Upper lobe of left lung (tissue), 6 donors: ENCODE measurements at places on chromosomes 3 and 15. TPM values are rescaled to one million over a fixed set of nuclear protein-coding genes. Genes with fewer than 3 reads are reported as not detected.

- peak overlapping the region; percentile 4 for H3K27ac ChIP-seq
- no peaks in the 10 kb centered on the region for H3K36me3 ChIP-seq
- H3K4me3 ChIP-seq = no peak overlapping the region
- H3K27me3 ChIP-seq = no peaks in the 10 kb centered on the region
- peaks cover 8% of the 10 kb centered on the region for H3K4me1 ChIP-seq
Measured at GRCh38 chr3:177212278-177212610, 15.0 kb upstream of the TBL1XR1 start.

DNA sequence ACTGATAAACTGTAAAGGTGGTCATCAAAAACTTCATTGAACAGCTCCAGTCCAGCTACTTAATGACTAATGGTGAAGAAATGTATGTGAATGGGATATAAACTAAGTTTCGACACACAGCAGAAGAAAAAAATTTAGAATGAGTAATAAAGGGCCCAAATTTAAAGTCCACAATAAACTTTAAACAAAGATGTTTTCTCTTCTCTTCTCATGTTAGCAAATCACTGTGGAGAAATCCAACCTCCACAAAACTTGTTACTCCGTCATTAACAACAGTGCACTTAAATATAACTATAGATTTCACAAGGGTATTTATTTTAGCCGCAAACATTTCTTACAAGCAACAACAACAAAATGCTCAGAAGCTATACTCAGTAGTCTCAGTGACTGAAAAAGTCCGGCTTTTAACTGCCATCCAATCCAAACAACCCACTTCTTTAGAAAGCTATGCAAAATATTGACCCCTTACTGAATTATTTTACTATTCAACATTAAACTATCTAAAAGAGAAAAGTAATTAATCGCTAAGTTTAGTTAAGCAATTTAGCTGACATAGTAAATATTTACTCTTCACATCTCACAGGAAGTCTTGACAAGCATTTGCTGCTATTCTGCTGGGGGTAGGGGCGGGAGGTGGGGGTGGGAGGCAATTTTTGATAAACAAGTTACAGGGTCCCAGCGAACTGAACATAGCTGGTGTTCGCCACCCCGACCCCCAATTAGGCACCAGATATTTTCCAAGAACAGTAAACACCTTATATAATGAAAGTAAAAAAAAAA lies 2.4 kb downstream of the IGF2BP2 start:
- H3K27me3 ChIP-seq = no peaks in the 10 kb centered on the region
- no peak for DNase-seq

DNA sequence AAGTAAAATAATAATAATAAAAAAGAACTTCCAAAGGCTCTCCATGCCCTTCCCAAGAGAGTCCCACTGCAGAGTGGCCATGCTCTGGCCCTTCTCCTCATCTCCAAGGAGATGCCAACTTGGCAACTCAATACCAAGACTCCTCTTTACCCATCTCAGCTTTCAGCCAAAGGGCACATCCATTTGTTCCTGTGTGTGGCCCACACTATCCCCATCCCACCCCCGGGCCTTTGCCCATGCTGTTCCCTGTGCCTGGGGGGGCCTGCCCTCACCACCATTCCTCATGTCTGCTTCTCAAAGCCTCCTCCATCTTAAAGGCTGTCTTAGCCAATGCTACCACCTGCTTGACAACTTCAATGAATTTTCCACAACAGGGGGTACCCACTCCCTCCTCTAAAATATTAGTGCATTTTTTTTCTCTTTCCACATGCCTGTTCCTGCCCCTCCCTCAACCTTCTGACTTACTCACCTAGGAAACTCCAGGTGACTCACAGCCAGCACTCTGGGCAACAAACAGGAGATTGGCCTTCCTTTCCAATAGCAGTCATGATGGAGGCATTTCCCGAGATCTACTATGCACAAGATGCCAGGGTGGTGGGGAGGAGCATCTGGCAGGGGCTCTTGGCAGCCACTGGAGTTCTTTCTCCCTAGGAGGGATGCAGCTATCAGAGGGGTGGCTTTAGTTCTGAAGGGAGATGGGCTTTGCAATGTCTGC lies 109.4 kb upstream of the SMAD3 start:
- H3K27ac ChIP-seq = no peak overlapping the region
- no peak for DNase-seq
- peaks cover 7% of the 10 kb centered on the region for H3K4me1 ChIP-seq
- no peak overlapping the region for H3K4me3 ChIP-seq
- H3K27me3 ChIP-seq = no peaks in the 10 kb centered on the region

DNA sequence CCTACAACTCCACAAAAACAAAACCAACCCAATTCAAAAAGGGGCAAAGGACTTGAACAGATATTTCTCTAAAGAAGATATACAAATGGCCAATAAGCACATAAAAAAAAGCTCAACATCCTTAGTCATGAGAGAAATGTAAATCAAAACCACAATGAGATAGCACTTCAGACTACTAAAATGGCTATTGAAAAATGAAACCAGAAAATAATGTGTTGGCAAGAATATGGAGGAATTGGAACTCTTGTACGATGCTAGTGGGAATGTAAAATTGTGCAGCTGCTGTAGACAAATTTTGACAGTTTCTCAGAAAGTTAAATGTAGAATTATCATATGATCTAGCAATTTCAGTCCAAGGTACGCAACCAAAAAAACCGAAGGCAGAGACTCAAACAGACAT lies 29.0 kb downstream of the KY start:
- H3K36me3 ChIP-seq = no peaks in the 10 kb centered on the region
- no peak for DNase-seq
- H3K27ac ChIP-seq = no peak overlapping the region
- H3K4me1 ChIP-seq = no peaks in the 10 kb centered on the region
- no peak overlapping the region for H3K4me3 ChIP-seq

DNA sequence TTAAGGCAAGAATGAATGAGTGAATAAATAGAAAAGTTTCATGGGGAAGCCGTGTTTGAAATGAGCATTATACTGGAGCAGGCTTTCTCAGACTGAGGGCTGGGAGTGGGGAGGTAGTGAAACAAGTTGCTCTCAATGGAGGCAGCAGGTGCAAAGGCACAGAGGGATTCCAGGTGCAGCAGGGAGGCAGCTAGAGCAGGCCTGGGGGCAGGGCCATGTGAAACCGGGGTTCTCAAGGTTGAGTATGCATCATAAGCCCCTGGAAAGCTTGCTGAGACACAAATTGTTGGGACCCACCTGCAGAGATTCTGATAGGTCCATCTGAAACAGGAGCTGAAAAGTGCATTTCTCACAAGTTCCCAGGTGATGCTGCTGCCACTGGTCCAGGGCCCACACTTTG lies 45.3 kb downstream of the BFSP2 start:
- H3K4me1 ChIP-seq = peaks cover 6% of the 10 kb centered on the region
- no peak overlapping the region for H3K27ac ChIP-seq
- no peak overlapping the region for H3K4me3 ChIP-seq
- no peaks in the 10 kb centered on the region for H3K27me3 ChIP-seq

DNA sequence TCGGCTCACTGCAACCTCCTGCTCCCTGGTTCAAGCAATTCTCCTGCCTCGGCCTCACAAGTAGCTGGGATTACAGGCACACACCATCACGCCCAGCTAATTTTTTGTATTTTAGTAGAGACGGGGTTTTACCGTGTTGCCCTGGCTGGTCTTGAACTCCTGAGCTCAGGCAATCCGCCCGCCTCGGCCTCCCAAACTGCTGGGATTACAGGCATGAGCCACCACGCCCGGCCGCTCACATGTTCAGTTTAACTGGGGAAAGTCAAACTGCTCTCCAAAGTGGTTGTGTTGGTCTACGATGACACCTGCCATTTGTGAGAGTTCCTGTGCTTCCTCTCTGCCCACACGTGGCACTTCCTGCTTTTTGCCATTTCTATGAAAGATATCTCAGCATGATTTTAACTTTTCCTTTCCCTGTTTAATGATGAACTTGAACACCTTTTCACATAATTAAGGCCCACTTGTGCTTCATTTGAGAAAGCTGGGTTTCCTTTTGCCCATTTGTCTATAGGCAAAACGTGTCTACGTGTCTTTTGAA lies 877 bp upstream of the GP5 start:
- H3K4me1 ChIP-seq = peaks cover 17% of the 10 kb centered on the region
- DNase-seq = peak; percentile 41
- H3K4me3 ChIP-seq = no peak overlapping the region

GRCh38 chr15:34039790-34040113 lies 748 bp upstream of the AVEN start:
- H3K4me1 ChIP-seq = peaks cover 12% of the 10 kb centered on the region
- no peaks in the 10 kb centered on the region for H3K27me3 ChIP-seq
- peak overlapping the region; percentile 87 for H3K27ac ChIP-seq
- H3K4me3 ChIP-seq = no peak overlapping the region
- no peak for DNase-seq

DNA sequence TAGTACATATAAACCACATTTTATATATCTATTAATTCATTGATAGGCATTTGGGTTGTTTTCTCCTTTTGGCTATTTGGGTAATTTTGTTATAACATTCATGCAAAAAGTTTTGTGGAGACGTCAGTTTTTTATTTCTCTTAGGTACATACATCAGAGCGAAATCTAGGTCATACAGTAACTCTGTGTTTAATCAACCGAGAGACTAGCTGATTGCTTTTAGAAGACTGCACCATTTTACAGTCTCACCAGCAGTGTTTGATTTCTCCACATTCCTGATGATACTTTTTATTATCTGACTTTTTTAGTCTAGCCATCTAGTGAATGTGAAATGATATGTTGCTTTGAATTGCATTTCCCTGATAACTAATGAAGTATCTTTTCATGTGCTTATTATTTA lies 1019.3 kb downstream of the NSUN3 start:
- no peak overlapping the region for H3K27ac ChIP-seq
- H3K4me3 ChIP-seq = no peak overlapping the region
- no peaks in the 10 kb centered on the region for H3K27me3 ChIP-seq
- H3K4me1 ChIP-seq = no peaks in the 10 kb centered on the region
- no peaks in the 10 kb centered on the region for H3K36me3 ChIP-seq

GRCh38 chr15:31214158-31214863 lies 112.3 kb upstream of the KLF13 start:
- no peak overlapping the region for H3K4me3 ChIP-seq
- no peak for DNase-seq
- no peaks in the 10 kb centered on the region for H3K36me3 ChIP-seq
- H3K27me3 ChIP-seq = no peaks in the 10 kb centered on the region
- H3K4me1 ChIP-seq = peaks cover 26% of the 10 kb centered on the region

DNA sequence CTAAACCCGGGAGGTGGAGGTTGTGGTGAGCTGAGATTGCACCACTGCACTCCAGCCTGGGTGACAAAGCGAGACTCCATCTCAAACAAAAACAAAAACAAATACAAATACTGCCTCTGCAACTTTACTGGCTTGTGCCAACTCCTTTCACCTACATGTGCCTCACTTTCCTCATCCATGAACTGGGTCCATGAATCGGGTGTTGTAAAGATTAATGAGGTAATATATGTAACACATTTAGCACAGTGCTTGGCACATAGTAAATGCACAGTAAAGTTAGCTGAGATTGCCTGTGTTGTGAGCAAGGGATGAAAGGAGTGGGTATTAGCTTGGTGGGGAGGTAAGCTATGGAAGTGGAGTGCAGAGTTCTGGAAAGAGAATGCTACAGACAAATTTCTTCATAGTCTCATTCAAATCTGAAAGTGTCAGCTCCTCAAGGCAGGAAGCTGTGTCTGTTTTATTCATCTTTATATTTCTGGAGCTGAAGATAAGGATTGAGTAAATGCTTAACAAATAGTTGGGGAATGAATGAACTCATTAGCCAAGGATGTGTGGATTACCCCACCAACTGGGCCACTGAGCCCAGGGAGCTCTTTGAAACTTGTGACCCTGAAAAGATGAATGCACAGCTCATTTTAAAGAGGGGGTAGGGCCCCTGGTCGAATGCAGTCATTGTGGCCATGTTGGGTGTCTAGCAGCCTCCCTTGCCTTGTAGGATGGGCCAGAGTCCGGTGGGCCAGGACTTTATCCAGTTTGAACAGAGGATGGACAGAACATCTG lies 7.7 kb upstream of the CDCP1 start:
- no peaks in the 10 kb centered on the region for H3K4me1 ChIP-seq
- no peaks in the 10 kb centered on the region for H3K27me3 ChIP-seq
- DNase-seq = no peak

GRCh38 chr3:13218541-13218908 lies 145.3 kb upstream of the IQSEC1 start:
- no peak overlapping the region for H3K4me3 ChIP-seq
- H3K27ac ChIP-seq = no peak overlapping the region
- no peaks in the 10 kb centered on the region for H3K4me1 ChIP-seq
- no peak for DNase-seq
- no peaks in the 10 kb centered on the region for H3K27me3 ChIP-seq
- no peaks in the 10 kb centered on the region for H3K36me3 ChIP-seq

Gene HCN4
- 0.22 TPM for total RNA-seq

- DNase-seq = no peak
- H3K4me1 ChIP-seq = no peaks in the 10 kb centered on the region
- no peak overlapping the region for H3K27ac ChIP-seq
- H3K4me3 ChIP-seq = no peak overlapping the region
Measured at GRCh38 chr15:46960581-46960980, 756.7 kb upstream of the SEMA6D start.

Gene ILDR1
- 7.2 TPM for total RNA-seq

DNA sequence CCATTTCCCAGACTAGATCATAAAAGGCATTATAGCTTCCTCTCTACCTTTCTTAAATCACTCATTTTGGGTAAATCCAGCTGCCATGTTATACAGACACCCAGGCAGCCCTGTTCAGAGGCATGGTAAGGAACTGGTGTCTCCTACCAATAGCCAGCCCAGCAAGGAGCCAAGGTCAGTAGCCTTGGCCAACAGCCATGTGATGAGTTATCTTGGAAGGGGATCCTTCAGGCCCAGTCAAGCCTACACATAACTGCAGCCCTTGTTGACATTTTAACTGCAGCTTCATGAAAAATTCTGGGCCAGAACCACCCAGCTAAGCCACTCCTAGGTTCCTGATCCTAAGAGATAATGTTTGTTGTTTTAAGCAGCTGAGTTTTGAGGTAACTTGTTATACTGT lies 29.0 kb upstream of the ZMAT3 start:
- H3K27me3 ChIP-seq = no peaks in the 10 kb centered on the region
- no peak overlapping the region for H3K27ac ChIP-seq
- no peaks in the 10 kb centered on the region for H3K4me1 ChIP-seq
- no peaks in the 10 kb centered on the region for H3K36me3 ChIP-seq
- H3K4me3 ChIP-seq = no peak overlapping the region

Gene SV2B
- 0.46 TPM for total RNA-seq

Gene TMEM266
- 1.2 TPM for total RNA-seq

DNA sequence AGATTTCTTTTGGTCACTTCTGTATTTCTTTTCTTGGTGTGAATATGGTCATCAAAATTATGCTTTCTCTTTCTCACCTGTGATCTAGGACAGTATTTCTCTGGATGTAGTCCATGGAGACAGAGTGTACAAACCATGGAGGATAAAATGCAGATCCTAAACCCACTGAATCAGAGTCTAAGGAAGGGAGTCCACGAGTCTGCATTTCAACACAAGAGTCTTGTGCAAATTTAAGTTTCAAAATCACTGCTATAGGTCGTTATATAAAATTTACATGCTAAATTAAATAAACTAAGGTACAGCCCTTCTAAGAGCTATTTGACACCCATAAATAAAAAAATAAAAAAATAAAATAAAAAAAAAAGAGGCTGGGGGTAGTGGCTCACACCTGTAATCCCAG lies 17.3 kb upstream of the UBE2E2 start:
- H3K4me1 ChIP-seq = no peaks in the 10 kb centered on the region
- no peak overlapping the region for H3K27ac ChIP-seq
- no peak for DNase-seq
- no peaks in the 10 kb centered on the region for H3K27me3 ChIP-seq
